ENCODE measurements at places on chromosomes 5 and 9.

DNA sequence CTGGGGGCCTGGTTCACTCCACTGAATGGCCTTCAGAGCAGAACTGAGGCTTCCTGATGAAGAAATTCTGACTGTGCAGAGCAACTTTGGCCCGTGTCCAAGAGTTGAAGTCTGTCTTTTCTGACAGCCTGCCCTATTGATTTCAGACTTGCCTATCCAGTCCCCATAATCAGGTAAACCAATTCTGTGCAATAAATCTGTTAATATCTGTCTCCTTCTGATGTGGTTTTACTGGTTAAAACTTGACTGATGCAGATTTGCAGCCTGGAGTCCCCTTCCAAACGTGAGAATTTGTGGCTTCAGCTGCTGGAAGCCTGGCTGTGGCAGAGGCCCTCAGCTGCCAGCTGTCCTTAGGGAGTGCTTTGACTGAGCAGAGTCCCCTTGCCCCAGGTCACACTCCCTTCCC is 283.9 kb upstream of the ANKRD55 start:
- DNase-seq, result peak; percentile 64

- DNase-seq, result peak; percentile 88
Observed at GRCh38 chr5:36728697-36729543, 122.5 kb downstream of the SLC1A3 start.

DNA sequence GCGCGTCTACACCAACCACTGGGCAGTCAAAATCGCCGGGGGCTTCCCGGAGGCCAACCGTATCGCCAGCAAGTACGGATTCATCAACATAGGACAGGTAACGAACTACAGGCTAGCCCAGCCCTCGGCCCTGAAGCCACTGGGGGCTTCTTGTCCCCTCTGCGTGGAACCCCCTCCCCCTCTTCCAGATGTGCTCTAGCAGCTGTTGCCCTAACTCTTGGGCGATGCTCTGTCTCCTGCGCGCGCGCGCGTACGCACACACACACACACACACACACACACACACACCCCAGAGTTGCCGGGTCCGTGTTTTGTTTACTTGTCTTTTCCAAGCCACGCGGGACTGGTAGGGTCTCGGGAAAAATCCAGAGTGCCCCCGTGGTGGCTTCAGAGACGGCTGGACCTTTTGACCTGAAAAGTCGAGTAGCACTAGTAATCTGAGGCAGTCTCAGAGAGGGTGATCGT is 836 bp downstream of the PCSK5 start:
- no peak for DNase-seq

- peak; percentile 43 for DNase-seq
Observed at GRCh38 chr5:180006141-180006540, 65.4 kb downstream of the RNF130 start.

DNA sequence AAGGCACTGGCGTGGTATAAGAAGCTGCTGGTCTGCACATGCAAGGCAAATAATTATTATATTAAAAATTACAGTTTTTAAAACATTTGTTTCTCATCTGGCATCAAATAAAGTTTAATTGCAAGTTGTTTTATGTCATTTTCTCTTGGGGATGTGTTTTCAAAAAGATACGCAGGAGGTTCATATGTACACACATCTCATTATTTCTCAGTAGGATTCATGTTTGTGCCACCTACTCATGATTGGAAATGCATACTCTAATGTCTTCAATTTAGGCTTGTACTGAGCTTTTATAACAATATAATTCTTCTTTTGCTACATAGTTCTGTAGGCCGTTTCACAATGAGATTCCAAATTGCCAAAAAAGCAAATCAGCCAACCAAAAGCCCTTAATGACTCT is 244.2 kb upstream of the MEF2C start:
- no peak for DNase-seq

DNA sequence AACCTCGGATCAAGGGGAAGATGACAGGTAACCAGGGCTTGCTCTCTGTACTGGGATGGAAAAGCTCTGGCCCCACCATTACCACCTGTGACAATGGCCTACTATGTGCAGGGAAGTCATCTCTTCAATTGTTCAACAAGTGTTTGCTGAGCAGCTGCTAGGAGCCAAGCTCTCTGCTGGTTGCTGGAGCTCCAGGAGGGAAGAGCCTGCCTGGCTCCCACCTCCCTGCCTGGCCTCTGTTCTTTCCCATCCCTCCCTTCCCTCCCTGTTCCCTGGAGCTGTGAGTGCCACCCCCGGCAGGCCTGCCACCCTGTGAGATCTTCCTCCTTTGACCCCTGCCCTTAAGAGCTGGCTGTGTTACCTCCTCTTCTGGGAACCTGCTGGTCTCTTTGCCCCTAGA is 59.7 kb upstream of the IER5L start:
- DNase-seq, result no peak

DNA sequence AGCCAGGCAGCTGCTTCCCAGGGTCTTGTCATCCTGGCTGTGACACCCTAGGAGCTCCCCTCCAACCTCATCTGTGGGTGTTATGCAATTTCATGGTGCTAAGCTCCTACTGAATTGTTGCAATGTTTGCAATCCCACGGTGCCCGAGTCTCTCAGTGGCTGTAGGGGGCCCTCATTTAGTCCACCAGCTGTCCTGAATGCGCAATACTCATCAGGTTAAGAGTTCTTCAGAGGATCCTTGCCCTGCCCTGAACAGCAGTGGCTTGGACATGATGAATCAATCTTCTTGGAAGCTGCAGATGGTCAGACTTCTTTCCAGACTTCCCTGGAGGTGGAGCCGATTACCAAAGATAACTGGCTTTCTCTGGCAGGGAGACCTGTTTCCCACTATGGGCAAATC is 584.1 kb downstream of the CCDC171 start:
- no peak for DNase-seq

DNA sequence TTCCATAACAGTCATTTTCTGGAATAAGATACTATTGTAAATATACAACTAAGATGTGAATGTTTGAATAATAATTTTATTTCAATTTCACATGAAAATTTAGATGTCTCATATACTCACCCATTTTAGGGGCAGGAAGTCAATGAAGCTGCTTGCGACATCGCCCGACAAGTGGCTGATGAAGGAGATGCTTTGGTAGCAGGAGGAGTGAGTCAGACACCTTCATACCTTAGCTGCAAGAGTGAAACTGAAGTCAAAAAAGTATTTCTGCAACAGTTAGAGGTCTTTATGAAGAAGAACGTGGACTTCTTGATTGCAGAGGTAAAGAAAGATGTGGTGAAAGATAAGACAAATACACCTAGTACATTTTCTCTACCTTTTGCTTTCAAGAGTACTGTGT is 8.6 kb downstream of the BHMT start:
- DNase-seq, result no peak

GRCh38 chr5:42691413-42691937 is 65.1 kb upstream of the CCDC152 start:
- DNase-seq, result peak; percentile 77

DNA sequence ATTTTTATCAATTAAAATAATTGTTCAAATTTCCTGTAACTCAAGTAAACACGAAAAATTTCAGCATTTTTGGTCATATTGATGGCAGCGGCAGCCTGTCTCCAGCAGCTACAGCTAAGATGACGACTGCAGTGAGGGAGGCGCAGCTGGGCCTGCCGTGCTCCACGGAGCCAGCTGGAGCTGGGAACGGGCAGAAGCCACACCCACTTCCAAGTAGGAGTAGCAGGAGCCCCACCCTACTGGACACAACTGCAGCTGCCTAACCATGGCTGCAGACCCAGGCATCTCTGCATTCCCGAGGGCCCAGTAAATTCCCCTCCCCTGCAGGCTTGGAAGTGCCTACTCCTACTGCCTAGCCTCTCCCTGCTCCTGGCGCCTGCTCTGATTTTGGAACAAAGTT is 2031.7 kb downstream of the EFNA5 start:
- DNase-seq, result no peak

DNA sequence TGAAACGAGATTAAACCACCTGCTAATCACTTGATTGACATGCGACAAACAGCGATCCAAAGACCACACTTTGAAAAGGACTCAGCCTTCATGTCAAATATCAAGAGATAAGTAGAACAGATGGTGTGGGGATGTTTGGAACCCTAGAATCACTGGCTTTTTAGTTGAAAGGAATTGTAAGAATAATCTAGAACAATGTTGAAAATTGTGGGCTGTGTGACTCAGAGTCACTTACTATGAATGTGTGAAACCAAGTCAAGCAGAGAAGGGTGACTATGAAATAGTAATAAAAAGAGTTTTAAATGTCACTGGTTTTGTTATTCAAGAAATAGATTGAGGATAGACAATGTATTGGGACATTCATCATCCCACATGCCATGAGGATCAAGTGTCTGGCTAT is 14.1 kb upstream of the C1QTNF3 start:
- no peak for DNase-seq

DNA sequence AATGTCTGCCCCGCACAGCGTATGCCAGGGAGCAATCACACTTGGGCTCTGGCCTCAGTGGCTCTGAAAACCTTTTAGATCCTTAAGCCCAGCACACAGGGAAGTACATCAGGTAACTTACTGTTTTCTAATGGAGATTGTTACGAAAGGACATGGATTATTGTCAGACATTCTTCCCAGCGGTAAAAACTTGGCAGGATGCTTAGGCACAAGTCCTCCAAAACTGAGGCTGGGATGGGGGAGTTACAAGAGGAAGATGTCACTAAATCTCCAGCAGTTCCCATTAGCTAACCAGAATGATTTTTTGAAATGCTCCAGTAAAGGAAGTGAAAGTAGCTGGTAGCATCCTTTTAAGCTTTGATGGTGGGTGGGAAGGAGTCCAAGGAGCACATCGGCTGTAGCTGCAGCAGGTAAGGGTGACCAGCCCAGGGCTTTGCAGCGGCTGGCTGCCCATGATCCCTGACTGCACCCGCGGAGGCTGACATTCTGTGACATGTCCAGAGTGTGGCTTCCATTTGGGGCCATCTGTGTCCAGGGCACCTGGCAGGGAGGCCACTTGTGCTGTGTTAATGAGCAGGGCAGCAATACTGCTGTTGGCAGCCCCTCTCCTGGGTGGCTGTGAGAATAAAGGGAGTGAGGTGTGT is 165.8 kb downstream of the GADD45G start:
- DNase-seq, result no peak

DNA sequence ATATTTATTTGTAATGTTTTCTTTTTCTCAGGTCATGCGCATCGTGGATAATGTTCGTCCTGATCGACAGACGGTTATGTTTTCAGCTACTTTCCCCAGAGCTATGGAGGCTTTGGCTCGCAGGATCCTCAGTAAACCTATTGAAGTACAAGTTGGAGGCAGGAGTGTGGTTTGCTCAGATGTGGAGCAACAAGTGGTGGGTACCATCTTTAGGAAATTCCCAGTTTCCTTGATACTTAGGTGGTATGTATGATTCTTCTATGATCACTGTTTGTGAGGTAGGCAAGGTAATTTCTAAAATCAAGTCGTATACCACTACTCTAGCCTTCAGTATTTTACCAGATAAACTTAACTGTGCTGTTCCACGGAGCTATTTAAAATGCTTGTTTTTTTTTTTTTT is 36.2 kb downstream of the DDX46 start:
- DNase-seq, result no peak

DNA sequence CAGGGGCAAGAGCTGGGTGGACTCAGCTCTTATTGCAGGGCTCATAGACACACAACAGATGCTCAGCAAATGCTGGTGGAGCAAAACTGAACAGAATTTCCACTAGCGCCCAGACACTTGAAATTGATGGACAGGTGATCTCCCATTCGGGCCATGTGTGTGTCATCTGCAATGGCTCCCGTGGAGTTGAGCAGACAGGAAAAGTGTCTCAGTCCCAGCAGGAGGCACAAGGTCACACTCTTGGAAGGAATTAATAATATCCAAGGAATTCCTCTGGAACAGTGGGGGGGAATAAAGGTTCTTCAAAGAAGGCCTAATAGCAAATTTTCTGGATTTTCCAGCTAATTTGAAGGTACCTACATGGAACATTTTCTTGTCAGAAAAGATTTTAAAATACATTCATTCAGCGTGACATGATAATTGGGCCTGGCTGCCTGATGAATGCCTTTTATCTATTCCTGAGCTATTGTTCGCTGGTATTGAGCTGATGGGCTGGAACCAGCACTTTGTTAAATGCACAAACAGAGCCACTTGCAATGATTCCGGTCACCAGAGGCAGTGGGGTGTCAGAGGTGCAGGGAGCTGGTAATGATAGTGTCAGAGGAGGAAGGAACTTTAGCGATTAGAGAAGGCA is 31.5 kb upstream of the ALDH1B1 start:
- no peak for DNase-seq

DNA sequence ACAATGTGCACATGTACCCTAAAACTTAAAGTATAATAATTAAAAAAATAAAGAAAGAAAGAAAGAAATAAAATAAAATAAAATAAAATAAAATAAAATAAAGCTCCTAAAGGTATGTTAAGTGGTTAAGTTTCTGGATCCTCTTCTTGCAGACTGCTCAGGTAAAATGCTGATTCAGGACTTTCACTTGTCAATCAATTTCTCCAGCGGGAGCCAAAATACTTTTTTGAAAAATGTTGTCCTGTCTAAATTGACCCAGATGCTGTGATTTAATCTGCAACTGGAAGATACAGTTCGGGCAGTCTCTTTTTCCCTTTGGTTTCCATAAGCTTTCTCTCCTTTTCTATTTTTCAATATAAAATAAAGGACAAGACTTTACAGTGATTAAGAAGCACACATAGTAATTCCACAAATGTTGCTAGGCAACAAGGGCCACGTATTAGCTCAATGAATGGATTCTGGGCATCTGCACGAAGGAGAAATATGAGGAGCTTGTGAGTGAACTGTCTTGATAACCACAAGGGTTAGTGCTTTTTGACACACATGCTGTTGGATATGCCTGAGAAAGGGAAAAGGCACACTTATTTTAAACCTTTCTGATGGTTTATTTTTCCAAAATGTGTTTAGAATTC is 38.6 kb downstream of the HTR4 start:
- DNase-seq, result no peak

DNA sequence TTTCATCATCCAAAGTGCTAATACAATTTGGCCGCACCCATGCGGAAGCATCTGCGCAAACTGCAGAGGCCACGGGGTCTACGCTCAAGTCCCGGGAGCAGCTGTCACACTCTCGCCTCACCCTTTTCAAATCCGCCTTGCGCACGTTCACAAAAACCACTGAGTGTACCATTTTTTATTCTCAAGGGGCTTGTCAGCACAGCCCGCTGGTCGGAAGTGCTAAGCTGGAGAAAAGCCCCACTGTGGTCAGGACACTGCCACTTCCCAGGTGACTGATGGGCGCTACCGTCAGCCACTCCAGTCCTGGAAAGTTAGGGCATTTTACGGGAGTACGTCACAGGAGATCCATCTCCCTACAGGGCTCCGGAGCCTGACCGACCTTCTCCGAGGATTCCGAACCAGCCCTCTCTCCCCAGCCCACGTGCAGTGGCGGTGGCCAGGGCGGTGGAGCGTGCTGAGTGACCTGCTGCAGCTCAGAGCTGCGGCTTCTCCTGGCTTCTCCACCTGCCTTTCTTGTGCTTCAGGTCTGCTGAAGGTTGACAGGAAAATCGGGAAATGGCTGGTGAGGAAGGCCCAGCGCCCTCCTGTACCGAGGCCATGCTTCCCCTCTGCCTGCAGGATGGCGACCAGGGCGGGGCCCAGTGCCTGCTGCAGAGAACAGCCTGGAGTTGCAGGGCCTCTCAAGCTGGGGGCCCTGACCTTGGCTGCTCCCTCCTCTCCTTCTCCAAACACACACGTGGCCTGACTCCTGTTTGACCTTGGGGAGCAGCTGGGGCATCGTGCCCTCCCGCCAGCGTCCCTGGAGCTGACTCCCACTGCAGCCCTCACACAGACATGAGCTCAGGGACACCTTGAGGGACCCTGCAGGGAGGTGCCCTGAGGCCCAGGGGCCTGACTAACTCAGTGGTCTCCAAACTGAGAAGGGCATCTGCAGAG is 14.3 kb downstream of the RASGEF1C start:
- DNase-seq, result no peak

GRCh38 chr9:20569525-20569924 is 52.8 kb downstream of the MLLT3 start:
- no peak for DNase-seq

GRCh38 chr9:98373609-98374008 is 118.2 kb upstream of the TBC1D2 start:
- DNase-seq, result no peak

Measured in OCI-M1 (cell line).